Stimulated activated CD4-positive, alpha-beta T cell treated with anti-CD3 and anti-CD28 coated beads, Interleukin-4, amount 100 ng/mL, for 24 hours (primary cell): ENCODE measurements at places on chromosomes 2 and 18.

DNA sequence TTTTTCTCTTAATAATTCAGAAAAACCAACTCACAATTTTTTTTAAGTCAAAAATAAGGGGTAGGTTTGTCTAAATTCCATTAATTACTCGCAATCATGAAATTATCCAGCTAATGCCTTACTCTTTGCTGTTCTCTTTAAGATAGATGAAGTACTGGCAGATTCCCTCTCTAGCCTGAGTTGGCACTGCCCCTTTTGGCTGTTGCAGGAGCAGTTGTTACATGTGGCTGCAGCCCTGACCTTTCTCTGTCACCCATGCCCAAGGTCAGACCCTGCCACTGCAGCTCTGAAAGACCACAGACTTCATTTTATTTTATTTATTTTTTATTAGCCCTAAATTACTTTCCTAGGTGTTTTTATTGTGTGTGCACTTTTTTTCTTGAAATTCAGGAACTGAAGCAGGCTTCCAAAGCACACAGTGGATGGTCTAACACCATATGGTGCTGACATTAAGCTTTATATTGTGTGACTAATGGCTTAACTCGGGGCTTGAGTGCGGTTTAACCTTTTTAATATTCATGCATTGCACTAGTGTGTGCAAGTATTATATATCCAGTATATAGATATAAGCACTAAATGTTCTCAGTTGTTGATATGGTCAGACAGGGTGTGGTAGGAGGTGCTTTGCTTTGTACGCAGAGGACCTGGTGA lies 313.0 kb downstream of the CDH2 start:
- DNase-seq = no peak

DNA sequence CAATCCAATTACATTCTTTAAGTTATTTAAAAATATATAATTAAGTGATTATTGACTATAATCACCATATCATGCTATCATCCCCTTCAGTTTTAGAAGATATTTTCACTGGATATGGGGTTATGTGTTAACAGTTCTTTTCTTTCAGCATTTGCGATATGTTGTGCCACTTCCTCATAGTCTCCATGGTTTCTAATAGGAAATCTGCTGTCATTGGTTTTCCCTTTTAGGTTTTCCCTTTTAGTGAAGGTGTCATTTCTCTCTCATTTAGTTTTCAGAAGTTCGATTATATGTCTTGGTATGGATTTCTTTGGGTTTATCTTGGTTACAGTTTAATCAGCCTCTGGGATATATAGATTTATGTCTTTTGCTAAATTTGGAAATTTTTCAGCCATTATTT lies 34.8 kb upstream of the EPG5 start:
- no peak for DNase-seq

DNA sequence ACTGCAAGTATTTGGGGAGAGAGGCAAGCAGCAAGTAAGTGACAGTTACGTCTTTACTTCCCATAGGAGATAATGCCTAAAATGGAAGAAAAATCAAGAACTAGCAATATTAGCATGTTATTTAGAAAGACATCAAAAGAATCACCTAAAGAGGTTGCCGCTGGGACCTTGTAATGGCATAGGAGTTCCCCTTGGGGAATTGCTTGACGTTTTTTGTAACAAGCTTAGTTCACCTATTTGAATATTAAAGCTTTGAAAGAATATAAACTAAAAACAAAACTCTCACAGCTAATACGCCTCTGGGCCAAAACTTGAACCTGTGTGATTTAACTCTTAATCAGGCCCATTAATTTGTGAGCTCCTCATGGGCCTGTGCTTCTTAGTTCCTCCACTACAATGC lies 89.0 kb downstream of the AAK1 start:
- no peak for DNase-seq

GRCh38 chr18:79862562-79862961 lies 64.8 kb downstream of the KCNG2 start:
- DNase-seq = no peak

- no peak for DNase-seq
Measured at GRCh38 chr2:190716176-190716807, 67.4 kb downstream of the NAB1 start.

DNA sequence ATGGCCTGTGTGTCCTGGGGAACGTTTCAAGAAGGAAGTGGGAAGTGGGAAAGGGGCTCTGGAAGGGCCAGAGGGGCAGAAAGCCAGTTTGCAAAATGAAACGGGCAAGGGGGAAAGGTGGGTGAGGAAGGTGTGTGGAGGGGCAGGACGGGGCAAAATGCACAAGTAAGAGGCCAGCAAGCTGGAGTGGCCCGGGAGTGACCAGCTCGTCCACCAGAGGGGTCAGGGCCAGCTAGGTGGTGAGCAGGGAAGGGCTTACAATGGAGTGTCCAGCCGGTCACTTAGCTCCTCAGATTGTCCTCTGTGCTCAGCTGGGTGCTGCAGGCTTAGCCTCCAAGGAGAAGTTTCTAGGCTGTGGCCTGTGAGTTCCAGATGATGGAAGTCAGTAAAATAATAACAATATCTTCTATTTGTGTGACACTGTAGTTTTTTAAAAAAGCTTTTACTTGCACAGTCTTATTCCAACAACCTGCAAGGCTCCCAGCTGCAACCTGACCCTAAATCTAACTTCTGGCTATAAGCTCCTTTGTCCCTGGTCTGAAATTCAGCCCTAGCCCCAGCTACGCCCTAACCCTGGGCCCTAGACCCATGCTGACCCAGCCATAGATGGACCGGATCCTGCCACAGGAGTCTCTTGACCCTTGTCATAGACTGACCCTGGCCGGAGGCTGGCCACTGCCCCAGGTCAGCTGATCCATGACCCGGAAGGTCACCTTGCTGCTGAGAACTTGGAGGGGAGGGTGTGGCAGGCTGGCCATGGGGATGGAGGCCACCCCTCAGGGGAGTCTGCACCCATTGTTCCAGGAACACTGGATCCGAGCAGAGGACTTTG lies 29.2 kb downstream of the MYO7B start:
- DNase-seq = no peak

GRCh38 chr18:61546590-61546989 lies 213.4 kb downstream of the CDH20 start:
- no peak for DNase-seq

GRCh38 chr2:97953853-97954252 lies 41.9 kb downstream of the TMEM131 start:
- no peak for DNase-seq

DNA sequence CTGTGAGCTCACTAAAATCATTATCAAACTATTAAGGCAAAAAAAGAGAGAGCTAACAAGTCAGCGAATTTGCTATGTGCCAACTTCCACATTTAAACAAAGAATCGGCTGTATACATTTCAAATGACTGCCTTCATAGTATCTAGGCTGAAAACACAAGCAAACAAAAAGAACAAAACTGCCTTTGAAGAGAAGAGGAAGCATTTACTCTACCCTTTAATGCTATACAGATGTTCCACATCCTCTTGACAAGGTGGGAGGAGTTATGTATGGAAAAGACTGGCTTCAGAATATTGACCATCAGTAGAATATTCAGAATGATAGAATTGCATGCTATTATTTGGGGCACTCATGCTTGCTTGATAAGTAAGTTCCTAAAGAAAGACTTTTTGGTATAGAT lies 741.7 kb downstream of the PLCL1 start:
- no peak for DNase-seq

DNA sequence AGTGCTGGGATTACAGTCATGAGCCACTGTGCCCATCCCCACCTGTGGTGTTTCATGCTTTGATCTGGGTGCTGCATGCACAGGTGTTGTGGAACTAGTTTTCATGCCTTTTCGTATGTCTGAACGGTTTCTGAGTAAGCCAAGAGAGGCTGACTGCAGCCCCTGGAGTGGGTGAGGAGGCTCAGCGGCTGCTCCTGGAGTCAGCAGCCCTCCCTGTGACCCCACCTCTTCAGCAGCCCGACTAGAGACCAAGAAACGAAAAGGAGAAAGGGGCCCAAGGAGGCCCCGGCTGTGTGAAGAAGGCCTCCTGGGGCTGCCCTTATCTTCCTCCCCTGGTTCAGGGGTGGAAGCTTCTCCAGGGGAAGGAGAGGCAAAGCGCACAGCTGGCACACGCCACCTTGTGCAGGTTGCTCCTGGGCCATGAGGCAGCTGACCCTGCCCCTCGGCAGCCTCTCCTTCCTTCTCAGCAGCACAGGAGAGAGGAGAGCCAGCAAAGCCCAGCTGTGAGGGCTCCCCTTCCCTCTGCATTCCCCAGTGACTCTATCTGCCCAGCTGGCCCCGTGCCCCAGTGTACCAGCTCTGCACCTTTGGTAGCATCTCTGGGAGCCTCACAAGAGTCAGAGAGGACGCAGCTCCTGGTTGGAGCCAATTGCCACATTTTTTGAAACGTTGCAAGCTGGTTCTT lies 182.5 kb upstream of the HS6ST1 start:
- DNase-seq = no peak

GRCh38 chr18:39019989-39020388 lies 1454.4 kb upstream of the CELF4 start:
- DNase-seq = no peak
